ENCODE measurements at places on chromosomes 7 and 10.

GRCh38 chr7:39099146-39099545 lies 121.4 kb downstream of the POU6F2 start:
- DNase-seq = no peak

- no peak for DNase-seq
Observed at GRCh38 chr10:71837098-71837827, 13.8 kb downstream of the PSAP start.

GRCh38 chr7:67448271-67448670 lies 451.6 kb downstream of the TYW1 start:
- no peak for DNase-seq

GRCh38 chr10:127997271-127997670 lies 90.4 kb downstream of the PTPRE start:
- DNase-seq = no peak

- no peak for DNase-seq
Observed at GRCh38 chr10:70131560-70131937, 1.1 kb downstream of the AIFM2 start.

- no peak for DNase-seq
Observed at GRCh38 chr10:63528084-63528744, 7.0 kb downstream of the REEP3 start.

DNA sequence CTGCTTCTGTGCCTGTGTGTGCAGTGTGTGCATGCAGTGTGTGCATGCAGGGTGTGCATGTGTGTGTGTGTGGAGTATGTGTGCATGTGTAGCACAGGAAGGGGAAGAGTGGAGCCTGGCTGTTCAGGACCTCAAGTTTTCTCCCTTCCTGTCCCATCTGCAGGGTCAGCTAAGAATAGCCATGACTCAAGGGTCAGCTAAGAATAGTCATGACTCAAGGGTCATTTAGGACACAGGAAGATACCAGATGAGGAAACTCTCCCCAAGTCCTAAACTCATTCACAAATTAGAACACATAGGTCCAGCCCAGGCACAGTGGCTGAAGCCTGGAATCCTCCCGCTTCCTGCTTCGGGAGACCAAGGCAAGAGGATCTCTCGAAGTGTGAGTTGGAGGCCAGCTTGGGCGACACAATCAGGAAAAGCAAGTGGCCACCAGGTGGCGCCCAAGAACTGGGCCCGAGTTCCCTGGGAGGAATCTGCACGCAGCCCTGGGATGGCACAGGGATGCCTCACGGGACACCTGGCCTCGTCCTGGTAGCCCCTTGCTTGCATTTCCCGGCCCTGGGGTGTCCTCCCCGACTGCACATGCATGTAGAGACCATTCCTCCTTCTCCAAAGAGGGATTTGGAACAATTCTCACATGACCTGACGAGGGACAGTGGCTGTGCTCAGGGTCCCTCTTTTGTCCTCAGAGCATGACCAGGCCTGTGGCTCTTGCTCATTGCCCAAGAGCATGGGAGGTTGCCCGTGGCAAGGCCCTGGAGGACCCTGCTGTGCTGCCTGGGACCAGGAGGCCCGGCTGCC lies 21.4 kb upstream of the VOPP1 start:
- peak; percentile 63 for DNase-seq

- DNase-seq = no peak
Observed at GRCh38 chr10:50226610-50227009, 24.7 kb downstream of the ASAH2 start.

DNA sequence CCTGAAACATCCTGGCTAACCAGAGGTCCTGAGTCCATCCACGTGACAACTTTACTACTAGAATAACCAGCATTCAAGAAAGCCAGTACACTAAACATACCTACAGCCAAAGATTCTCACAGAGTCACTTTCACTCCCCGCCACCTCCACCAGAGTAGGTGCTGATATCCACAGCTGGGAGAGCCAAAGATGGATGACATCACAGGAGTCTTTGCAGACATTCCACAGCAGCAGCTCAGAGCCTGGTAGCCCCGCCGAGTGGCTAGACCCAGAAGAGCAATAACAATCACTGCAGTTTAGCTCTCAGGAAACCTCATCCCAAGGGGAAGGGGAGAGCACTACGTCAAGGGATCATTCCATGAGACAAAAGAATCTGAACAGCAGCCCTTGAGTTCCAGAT lies 13.5 kb upstream of the ADAM22 start:
- DNase-seq = no peak

- no peak for DNase-seq
Observed at GRCh38 chr7:132248841-132249240, 327.4 kb downstream of the PLXNA4 start.

GRCh38 chr7:46207931-46208634 lies 287.0 kb upstream of the IGFBP3 start:
- no peak for DNase-seq

DNA sequence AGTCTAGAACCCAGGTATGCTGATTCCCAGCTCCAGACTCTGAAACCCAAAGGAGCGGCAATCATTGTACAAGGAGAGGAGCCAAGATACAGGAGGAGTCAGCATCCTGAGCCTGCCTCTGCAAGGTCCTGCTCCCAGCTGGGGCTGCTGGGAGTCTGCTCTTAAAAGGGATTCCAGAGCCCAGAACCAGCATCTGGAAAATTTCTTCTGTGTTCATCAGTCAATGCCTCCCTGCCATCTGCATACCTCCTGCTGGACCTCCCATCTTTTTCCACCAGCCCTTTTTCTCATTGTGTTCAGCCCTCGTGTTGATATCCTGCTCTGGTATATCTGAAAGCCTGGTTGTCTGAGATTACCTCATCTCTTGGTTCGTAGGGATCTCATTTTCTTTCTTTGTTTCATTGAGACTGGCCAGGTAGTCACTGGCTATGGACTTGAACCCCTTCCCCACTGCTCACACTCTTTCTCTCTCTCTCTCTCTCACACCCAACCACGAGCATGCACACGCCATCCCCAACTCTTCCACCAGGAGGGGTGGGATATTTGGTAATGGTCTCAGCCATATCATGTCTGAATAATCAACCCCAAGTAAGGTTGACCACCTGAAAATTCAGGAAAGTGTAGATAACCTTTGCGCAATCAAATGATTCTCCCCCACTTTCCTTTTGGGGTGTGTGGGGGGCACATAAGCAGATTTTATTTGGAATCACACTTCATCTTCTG lies 608.8 kb downstream of the LRMDA start:
- DNase-seq = no peak

GRCh38 chr7:157409149-157409752 lies 72.4 kb downstream of the DNAJB6 start:
- no peak for DNase-seq

DNA sequence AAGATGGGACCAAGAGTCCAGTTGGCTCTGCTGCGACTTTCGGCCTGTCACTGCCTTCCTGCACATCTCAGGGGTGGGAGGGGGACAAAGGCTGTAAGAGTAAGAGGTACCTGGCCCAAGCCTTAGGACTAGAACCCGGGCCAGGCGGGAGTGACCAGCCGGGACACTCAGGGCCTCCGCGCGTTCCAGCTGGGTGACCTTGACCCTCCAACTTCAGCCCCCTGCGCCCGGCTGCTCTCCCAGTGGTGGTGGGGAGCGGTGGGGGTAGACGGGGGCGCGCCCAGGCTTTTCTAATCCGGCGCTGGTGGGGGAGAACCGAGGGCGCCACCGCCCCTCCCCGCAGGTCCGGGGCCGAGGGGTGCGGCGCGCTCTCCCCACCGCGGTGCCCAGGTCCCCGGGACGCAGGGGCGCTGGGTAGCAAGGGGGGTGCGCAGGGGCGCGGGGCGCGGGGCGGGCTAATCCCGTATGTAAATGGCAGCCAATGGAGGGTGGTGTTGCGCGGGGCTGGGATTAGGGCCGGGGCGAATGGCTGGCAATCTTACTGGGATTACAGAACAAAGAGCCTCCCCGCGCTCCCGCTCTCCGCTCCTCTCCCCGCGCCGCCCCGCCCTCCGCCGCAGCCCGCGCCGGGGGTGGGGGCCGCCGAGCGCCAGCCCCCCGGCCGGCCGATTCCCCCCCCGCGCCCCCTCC lies at the start of gene GTF2IRD1:
Gene GTF2IRD1, plus strand, starts transcription at position 585 of the 690 bp plus-strand sequence. CDS start 54,175 bp downstream, outside the sequence.
- DNase-seq = peak; percentile 15

DNA sequence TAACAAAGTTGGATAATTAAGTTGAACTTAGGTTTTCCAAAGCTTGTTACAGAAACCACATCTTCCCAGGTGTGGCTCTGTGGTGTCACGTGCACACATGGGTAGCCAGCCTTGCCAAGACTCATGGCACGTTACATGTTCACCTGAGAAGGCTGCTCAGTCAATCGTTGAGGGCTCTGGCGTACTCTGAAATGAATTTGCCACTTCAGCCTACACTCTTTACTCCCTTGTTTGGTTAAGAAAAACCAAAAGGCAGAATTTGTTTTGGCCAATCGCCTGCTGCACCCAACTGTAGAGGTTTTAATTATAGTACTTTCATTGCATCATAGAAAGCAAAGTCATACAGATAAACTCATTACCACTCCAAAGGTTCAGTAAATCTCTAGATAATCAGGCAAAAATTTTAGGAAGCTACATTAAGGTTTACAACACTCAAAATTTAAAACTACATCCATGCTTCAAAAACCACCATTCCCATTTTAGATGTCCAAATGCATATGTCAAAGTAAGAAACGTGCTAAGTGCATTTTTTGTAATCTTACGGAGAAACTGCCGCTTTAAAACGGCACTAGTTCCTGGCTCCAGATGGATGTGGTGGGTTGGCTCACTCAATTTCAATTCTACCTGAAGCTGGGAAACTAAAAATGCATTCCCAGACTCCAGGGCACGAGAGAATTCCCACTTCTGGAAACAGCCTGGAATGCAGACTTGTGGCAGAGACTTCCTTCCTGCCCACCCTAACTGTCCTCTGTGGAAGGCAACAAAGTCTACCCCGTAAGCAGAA lies 88.4 kb downstream of the DIP2C start:
- no peak for DNase-seq

GRCh38 chr7:63899691-63900393 lies 98.8 kb upstream of the ZNF722 start:
- DNase-seq = peak; percentile 79

GRCh38 chr7:124761164-124761715 lies 4.4 kb downstream of the GPR37 start:
- DNase-seq = no peak

- no peak for DNase-seq
Observed at GRCh38 chr7:27184337-27185012, 557 bp downstream of the HOXA11 start.
